ENCODE measurements at places on chromosomes 3 and 15. TPM values are rescaled to one million over a fixed set of nuclear protein-coding genes. Genes with fewer than 3 reads are reported as not detected.

FEZF2 gene
- not detected for total RNA-seq

- no peak for DNase-seq
These were observed 258.4 kb downstream of the OPA1 start for GRCh38 chr3:193851428-193851847.

DNA sequence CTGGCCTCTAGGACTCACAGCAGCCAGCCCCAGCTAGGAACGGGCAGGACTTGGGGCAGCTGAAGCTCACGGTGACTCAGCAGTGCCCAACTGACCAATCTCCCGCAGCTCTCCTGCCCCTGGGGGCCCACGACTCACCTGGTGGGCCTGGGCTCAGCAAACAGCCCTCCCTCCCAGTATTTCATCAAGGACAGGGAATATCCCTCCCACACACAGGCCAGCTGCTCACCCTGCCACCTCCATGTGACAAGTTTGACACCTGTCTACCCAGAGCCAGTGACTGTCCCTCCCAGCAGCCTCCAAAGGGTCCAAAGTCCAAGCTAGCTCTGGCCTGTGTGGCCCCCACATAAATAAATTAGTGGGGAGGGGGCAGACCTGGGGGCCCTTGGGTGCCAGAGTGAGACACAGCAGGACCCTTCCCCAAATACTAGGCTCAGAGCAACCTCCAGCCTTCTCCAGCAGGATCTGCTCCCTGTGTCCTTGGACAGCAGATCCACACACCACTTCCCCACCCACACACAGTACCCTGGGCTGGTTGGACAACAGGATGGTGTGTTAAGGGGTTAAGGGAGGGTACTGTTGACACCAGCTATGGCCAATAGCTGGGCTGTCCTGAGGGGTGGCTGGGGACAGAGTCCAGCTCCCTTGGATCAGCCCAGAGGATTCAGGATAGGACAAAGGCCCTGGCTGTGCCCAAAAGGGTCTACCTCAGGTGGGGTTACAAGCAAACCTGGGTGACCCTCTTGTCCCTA, 4.3 kb downstream of the GNAT1 start:
- no peak for DNase-seq

GRCh38 chr3:25840099-25840498, 50.2 kb downstream of the OXSM start:
- DNase-seq = no peak

ADCY5 gene
- 0.10 TPM for total RNA-seq

GRCh38 chr3:184290331-184290730, 8.7 kb upstream of the PSMD2 start:
- no peak for DNase-seq

GRCh38 chr3:196165850-196166249, 45.4 kb downstream of the ZDHHC19 start:
- no peak for DNase-seq
